ENCODE measurements at places on chromosomes 16 and 17.

DNA sequence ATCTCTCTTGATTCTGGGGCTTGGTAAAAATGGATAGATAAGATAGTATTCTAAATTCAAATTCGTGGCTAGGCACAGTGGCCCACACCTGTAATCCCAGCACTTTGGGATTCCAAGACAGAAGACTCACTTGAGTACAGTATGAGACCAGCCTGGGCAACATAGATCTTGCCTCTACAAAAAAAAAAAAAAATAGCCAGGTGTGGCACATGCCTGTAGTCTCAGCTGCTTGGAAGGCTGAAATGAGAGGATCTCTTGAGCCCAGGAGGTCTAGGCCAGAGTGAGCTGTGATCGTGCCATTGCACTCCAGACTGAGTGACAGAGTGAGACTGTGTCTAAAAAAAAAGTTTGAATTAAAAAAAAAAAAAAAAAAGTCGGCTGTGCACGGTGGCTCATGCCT is 9.3 kb downstream of the PDP2 start:
- no peak for DNase-seq

DNA sequence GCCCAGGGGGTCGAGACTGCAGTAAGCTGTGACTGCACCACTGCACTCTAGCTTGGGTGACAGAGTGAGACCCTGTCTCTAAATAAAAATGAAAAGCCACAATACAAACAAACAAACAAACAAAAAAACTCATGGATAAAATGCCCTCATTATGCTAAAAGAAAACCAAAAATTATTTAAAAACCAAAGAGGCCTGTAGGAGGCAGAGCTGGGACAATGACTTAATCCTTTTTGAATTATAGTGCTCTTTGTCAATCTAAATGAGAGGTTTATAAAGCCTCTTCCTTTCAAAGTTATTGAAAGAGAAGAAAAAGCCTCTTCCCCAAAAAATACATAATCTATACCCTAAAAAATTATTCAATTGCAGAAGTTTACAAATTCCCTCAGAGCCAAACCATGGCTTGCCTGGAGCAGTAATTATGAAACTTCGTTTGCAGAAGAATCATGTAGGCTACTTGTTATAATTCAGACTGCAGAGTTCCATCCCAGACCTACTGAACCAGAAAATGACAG is 18.5 kb downstream of the CRLF3 start:
- no peak for DNase-seq

- DNase-seq = no peak
These were observed 88.7 kb downstream of the GRIN2A start for GRCh38 chr16:10093576-10093975.

- DNase-seq = no peak
These were observed 1.6 kb downstream of the ASIC2 start for GRCh38 chr17:33291248-33292200.

- DNase-seq = no peak
These were observed 39.1 kb upstream of the TOM1L1 start for GRCh38 chr17:54861471-54861983.

DNA sequence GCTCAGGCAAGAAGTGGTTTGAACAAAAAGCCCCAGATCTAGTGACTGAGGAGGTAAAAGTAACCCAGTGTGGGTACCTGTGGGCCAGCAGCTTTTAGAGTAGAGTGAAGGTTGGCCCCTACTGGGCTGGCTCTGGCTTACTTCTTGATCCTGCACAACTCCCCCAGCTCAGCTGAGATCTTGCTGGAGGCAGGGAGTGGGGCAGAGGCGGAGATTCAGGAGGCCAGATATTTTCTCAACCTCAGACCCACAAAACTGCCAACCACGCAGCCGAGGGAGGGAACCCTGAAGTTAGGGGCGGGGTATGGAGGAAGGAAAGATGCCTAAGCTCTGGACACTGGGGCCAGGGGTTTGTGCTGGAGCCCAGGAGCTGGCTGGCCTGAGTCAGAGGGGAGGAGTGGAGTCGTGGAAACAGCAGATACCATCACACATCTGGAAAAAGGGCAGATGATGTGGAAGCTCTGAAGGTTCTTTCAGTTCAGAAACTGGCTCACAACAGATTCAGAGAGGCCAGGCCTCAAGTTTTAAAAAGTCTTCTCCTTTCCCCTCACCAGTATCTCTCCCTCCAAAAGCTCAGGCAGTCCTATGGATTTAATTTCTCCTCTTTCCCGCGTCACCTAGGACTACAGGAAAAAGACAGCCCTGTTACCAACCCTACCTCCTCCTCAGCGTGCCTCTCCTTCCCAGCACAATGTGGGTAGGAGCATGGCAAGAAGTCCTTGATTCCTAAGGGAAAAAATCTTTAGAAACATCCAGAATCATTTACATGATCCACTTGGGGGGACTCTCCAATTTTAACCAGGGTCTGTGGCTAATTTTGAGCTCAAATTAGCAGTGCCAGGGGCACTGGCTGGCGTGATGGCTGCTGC is 48.1 kb downstream of the MYO18A start:
- DNase-seq = no peak

DNA sequence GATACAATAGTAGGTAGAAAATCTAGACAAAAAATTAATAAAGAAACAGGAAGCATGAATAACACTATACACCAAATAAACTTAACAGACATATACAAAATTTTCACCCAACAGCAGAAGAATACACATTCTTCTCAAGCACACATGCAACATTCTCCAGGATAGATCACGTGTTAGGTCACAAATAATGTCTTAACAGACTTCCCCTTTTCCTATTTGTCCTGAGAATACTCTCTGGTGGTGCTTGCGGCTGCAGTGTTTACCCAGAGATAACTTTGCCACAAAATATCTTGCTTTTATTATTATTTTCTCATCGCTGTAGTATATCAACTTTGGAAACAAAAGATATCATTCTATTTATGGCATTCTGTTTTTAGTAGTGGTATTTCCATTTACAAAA is 40.6 kb upstream of the ZNF267 start:
- no peak for DNase-seq

Measured in iPS DF 6.9 (cell line).